Cardiac ventricle fibroblast (primary cell): ENCODE measurements at places on chromosomes 16 and 17. TPM values are rescaled to one million over a fixed set of nuclear protein-coding genes. Genes with fewer than 3 reads are reported as not detected.

The KRTAP2-3 gene
- not detected in 2 replicates for total RNA-seq

The SRL gene
- total RNA-seq = not detected in 2 replicates

The EXOC7 gene
- 44.9 and 59.0 TPM in 2 replicates for total RNA-seq

The PTGES3L gene
- total RNA-seq = not detected in 2 replicates

The ZP2 gene
- total RNA-seq = not detected in 2 replicates
